Body of pancreas (tissue), 4 donors: ENCODE measurements at places on chromosomes 7 and 10.

GRCh38 chr10:59284118-59284975 lies 78.0 kb downstream of the FAM13C start:
- no peak overlapping the region for H3K27ac ChIP-seq
- H3K4me1 ChIP-seq: no peaks in the 10 kb centered on the region
- no peak for DNase-seq
- H3K36me3 ChIP-seq: no peaks in the 10 kb centered on the region
- H3K27me3 ChIP-seq: no peaks in the 10 kb centered on the region
- no peak overlapping the region for H3K4me3 ChIP-seq

GRCh38 chr7:123039269-123039668 lies 43.8 kb upstream of the TAS2R16 start:
- H3K27me3 ChIP-seq: no peaks in the 10 kb centered on the region
- H3K27ac ChIP-seq: no peak overlapping the region
- H3K4me3 ChIP-seq: no peak overlapping the region
- H3K4me1 ChIP-seq: no peaks in the 10 kb centered on the region

DNA sequence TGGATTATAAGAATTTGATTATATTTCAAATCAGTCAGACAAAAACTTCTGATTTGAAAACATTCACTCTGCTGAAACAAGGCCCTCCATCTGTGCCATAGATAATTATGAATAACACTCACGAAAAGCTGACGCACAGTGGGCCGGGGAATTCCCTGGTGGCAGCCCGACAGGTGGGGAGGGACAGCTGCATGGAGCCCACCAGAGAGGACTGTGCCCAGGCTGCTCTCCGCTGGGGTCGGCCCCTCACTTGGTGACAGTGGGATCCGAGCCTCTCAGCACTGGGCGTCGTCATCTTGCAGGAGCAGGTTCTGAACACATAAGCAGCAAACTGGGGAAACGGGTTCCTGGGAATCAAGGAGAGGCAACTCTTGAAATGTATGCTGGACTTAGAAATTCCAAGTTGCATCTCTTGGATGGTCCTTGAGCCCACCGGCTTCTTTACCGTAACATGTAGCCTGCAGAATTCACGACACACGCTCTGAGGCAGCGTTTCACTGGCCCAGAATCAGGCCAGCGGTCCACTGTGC lies 41.4 kb downstream of the AFAP1L2 start:
- H3K27ac ChIP-seq: no peak overlapping the region
- no peak overlapping the region for H3K4me3 ChIP-seq
- DNase-seq: no peak
- H3K36me3 ChIP-seq: no peaks in the 10 kb centered on the region

DNA sequence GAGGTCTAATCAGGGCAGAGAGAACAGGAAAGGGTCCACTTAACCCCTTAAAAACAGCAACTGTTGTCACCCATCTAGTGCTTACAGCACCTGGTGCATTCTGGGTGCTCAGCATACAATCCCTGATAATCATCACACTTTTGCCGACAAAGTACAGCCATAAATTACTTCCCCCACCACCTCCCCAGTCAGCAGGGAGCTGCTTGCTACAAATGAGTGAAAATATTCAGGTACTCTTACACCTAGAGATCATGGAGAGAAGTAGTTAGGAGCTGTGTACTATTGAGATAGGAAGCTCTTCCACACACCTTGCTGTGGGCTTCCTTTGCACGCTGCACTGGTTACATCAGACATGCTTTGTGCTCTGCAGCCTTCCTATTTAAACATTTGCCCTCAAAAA lies 723.5 kb upstream of the GALNT17 start:
- no peak overlapping the region for H3K4me3 ChIP-seq
- H3K36me3 ChIP-seq: no peaks in the 10 kb centered on the region
- DNase-seq: no peak
- no peak overlapping the region for H3K27ac ChIP-seq

DNA sequence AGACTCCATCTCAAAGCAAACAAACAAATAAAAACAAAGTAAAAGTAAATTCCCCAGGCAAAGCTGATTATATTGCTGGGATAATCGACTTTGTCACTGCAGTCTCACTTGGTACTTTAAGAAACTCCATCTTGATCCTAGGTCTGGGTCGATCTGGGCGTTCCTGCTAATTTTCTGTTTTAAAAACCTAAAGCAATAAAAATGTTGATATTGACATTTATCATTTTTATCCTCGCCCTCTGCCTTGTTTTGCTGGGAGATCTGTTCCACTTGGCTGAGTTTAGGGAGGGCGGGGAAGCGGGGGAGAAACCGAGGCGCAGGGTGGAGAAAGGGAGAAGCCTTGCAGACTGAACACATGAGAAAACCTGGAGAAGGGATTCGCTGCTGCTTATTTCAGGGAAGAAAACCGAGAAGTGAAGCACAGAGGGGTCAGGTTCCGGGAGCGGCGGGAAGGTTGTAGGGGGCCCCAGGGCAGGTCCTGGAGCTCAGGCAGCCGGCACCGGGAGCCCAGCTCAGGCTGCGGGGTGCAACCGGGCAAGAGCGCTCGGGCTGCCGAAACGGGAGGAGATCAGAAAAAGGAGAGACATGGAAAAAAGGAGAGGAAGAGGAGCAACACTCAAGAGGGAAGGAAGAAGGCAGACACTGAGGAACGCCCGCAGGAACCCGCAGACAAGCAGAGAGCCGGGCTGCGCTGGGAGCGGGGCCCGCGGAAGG lies 27.3 kb upstream of the KMT2C start:
- no peak for DNase-seq
- H3K27ac ChIP-seq: peak overlapping the region; percentile 80
- peaks cover 32% of the 10 kb centered on the region for H3K4me1 ChIP-seq
- H3K27me3 ChIP-seq: no peaks in the 10 kb centered on the region

DNA sequence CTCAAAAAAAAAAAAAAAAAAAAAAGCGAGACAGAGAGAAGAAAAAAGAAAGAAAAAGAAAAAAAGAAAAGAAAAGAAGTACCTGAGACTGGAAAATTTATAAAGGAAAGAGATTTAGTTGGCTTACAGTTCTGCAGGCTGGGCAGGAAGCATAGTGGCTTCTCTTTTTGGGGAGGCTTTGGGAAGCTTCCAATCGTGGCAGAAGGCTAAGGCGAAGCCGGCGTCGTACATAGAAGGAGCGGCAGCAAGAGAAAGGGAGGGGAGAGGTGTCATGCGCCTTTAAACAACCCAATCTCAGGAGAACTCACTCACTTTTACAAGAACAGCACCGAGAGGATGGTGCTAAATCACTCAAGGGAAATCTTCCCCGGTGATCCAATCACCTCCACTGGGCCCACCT lies 272.1 kb upstream of the FOXK1 start:
- H3K27me3 ChIP-seq: no peaks in the 10 kb centered on the region
- no peaks in the 10 kb centered on the region for H3K36me3 ChIP-seq
- no peaks in the 10 kb centered on the region for H3K4me1 ChIP-seq
- H3K27ac ChIP-seq: no peak overlapping the region
- H3K4me3 ChIP-seq: no peak overlapping the region
- DNase-seq: no peak

GRCh38 chr10:126314863-126315493 lies 73.3 kb downstream of the ADAM12 start:
- H3K4me3 ChIP-seq: no peak overlapping the region
- no peak for DNase-seq
- no peaks in the 10 kb centered on the region for H3K4me1 ChIP-seq
- H3K27ac ChIP-seq: no peak overlapping the region
- no peaks in the 10 kb centered on the region for H3K36me3 ChIP-seq

- peaks cover 48% of the 10 kb centered on the region for H3K4me1 ChIP-seq
- H3K27me3 ChIP-seq: no peaks in the 10 kb centered on the region
- no peak overlapping the region for H3K4me3 ChIP-seq
- no peak overlapping the region for H3K27ac ChIP-seq
These were observed 56.9 kb downstream of the CTBP2 start for GRCh38 chr10:125103466-125103865.

DNA sequence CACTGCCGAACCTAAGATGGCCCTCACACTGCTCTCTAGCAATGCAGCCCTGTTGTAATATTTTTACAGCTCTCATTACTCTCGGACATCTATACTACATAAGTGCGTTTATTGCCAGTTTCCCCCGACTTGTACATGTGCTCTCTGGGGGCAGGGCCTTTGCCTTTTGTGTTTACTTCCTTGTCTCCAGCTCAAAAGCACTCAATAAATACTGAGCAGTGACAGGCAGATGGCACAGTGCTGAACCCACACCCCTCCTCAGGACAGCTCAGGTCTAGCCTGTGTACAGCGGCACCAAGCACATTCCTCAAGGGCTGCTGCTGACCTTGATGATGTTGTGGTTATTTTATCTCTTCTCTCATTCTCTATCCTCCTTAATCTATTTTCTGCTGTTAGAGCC lies 68.0 kb upstream of the ELMO1 start:
- no peak overlapping the region for H3K27ac ChIP-seq
- no peak for DNase-seq
- H3K4me3 ChIP-seq: no peak overlapping the region
- H3K4me1 ChIP-seq: no peaks in the 10 kb centered on the region
- no peaks in the 10 kb centered on the region for H3K36me3 ChIP-seq

DNA sequence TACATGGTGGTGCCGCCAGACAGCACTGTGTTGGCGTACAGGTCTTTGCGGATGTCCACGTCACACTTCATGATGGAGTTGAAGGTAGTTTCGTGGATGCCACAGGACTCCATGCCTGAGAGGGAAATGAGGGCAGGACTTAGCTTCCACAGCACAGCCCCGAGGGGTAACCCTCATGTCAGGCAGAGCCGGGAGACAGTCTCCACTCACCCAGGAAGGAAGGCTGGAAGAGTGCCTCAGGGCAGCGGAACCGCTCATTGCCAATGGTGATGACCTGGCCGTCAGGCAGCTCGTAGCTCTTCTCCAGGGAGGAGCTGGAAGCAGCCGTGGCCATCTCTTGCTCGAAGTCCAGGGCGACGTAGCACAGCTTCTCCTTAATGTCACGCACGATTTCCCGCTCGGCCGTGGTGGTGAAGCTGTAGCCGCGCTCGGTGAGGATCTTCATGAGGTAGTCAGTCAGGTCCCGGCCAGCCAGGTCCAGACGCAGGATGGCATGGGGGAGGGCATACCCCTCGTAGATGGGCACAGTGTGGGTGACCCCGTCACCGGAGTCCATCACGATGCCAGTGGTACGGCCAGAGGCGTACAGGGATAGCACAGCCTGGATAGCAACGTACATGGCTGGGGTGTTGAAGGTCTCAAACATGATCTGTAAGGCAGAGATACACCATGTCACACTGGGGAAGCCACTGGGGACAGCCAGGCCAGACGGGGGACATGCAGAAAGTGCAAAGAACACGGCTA lies 104.6 kb upstream of the TNRC18 start:
- H3K4me1 ChIP-seq: peaks cover 51% of the 10 kb centered on the region
- H3K4me3 ChIP-seq: peak overlapping the region; percentile 90
- DNase-seq: peak; percentile 59

- peaks cover 57% of the 10 kb centered on the region for H3K4me1 ChIP-seq
- H3K27ac ChIP-seq: no peak overlapping the region
- H3K4me3 ChIP-seq: no peak overlapping the region
- H3K27me3 ChIP-seq: no peaks in the 10 kb centered on the region
- no peaks in the 10 kb centered on the region for H3K36me3 ChIP-seq
These were observed 19.1 kb downstream of the TSPAN14 start for GRCh38 chr10:80473096-80473657.

DNA sequence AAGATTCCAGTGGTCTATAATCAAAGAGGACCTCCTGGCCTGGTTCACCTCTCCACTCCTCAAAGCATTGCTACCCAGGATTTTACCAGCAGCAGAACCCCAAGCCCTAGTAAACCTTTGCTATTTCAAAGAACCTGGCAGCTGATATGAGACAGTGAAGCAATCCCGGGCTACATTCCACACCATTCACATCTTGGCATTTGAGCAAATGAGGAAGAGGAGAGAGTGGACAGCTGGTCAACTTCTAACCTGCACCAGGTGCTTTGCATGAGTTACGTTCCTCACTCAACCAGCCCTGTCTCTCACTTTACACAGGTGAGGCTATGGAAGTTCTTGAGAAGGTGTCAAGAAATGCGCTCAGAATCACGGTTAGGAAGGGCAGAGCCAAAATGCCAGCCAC lies 1.1 kb downstream of the CCDC3 start:
- no peak for DNase-seq
- H3K4me1 ChIP-seq: peaks cover 4% of the 10 kb centered on the region
- H3K4me3 ChIP-seq: no peak overlapping the region
- H3K27ac ChIP-seq: no peak overlapping the region

GRCh38 chr7:133300811-133301210 lies 47.9 kb downstream of the EXOC4 start:
- no peak for DNase-seq
- peak overlapping the region; percentile 13 for H3K27ac ChIP-seq
- no peaks in the 10 kb centered on the region for H3K36me3 ChIP-seq
- H3K4me1 ChIP-seq: peaks cover 42% of the 10 kb centered on the region
- H3K4me3 ChIP-seq: no peak overlapping the region

DNA sequence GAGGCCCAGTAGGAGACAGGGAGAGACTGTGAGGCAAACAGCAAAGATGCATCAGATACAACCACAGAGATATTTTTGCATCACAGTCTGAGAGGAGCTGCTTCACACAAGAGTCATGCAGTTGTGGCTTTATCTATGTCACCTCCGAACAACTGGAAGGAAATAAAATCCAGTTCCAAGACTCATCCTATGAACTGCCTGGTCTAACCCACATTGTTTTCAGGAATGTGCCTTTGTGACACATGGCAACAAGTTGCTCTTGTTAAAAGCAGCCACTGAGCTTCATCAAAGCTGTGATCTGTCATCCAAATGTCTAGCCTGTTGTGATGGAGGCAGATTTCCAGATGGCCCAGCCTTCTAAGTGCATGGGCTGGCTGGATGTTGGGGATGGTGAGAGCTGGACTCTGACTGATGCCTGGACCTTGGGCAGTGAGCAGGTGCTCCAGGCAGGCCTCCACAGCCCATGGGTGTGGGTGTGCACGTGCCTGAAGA lies 255.0 kb downstream of the BMPER start:
- DNase-seq: no peak
- no peak overlapping the region for H3K27ac ChIP-seq
- H3K36me3 ChIP-seq: no peaks in the 10 kb centered on the region
- H3K27me3 ChIP-seq: no peaks in the 10 kb centered on the region
- peaks cover 7% of the 10 kb centered on the region for H3K4me1 ChIP-seq

GRCh38 chr7:6442114-6442513 lies 5.6 kb downstream of the DAGLB start:
- peaks cover 6% of the 10 kb centered on the region for H3K4me1 ChIP-seq
- no peak overlapping the region for H3K4me3 ChIP-seq
- no peak overlapping the region for H3K27ac ChIP-seq

- peak; percentile 74 for DNase-seq
- no peak overlapping the region for H3K27ac ChIP-seq
- H3K4me3 ChIP-seq: no peak overlapping the region
- H3K36me3 ChIP-seq: no peaks in the 10 kb centered on the region
These were observed 41.7 kb downstream of the ARL4A start for GRCh38 chr7:12729112-12729511.

- H3K4me3 ChIP-seq: no peak overlapping the region
- no peaks in the 10 kb centered on the region for H3K4me1 ChIP-seq
- no peaks in the 10 kb centered on the region for H3K36me3 ChIP-seq
- no peaks in the 10 kb centered on the region for H3K27me3 ChIP-seq
- no peak for DNase-seq
These were observed 35.8 kb upstream of the PIP4K2A start for GRCh38 chr10:22750131-22750530.

DNA sequence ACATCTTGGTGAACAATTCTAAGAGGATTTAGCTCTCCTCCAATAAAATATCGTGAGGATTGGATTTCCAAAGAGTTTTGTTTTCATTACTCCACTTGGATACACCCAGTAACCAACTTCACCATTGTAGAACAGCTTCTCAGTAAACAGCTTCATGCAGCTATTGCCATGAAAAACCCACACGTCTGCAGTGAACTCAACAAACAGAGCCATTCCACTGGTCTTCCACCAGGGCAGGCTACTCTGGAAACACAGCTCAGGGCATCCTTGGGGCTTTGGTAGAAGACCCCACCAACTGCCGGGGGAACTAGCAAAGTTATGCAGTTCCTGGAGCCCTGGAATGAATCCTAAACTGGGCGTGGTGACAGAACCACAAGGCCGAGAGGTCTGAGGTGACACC lies 77.4 kb downstream of the CALN1 start:
- H3K4me1 ChIP-seq: peaks cover 19% of the 10 kb centered on the region
- DNase-seq: no peak
- H3K27me3 ChIP-seq: no peaks in the 10 kb centered on the region
- no peak overlapping the region for H3K27ac ChIP-seq
